ENCODE measurements at places on chromosomes 12 and 14.

GRCh38 chr12:98224584-98225221, 290.7 kb upstream of the TMPO start:
- DNase-seq, result no peak

GRCh38 chr12:52284562-52285171, 6.7 kb downstream of the KRT81 start:
- DNase-seq, result no peak

DNA sequence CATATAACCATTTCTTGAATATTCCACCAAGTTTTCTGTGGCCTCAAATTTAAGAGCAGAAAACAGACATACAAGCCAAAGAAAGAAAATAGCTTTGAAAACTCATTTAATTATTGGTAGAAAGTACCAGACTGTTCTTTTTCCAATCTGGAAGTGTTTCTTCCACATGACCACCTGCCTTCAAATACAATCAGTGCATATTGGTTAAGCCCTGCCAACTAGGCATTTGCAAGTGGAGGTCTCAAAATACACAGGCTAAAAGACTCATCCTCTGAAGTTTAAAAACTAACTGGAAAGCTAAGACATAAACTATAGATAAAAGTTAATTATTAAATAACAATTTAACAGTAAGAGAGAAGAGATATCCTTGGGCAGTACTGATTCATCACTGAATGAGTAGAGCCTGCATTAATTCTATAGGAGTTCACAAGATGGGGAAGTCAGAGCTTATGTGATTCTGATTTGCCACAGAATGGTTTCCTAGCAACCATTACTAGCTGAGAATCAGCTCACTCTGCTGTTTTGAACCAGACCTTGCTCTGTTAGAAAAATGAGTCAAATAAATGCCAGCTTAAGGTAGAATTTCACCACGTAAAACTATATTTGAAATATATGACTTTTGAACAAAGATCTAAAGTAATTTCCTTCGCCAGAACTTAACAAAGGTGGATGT, 433.8 kb downstream of the FUT8 start:
- DNase-seq, result peak; percentile 27

- DNase-seq, result no peak
These were observed 210.3 kb downstream of the GLT1D1 start for GRCh38 chr12:129063600-129063999.

DNA sequence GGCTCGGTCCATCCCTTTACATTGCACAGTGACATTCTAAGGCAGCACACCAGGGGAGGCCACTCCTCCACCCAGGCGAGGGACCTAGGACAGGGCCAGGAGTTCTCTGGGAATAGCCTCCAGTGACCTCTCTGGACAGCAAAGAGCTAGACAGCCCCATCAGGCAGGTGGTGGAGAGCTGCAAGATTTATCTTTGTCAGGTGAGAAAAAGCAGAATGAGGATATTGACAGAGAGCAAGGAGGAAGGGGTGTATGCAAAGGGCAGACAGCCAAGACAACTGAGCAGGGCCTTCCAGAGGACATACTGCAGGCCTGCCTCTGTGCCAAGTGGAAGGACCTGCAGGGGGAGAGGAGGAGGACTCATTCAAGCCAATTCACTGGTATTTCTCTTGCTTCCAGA, 112.4 kb upstream of the MAX start:
- no peak for DNase-seq

- no peak for DNase-seq
These were observed 53.4 kb downstream of the PLCZ1 start for GRCh38 chr12:18684430-18684829.

- no peak for DNase-seq
These were observed 999 bp upstream of the DCAF4 start for GRCh38 chr14:72925171-72925759.

- no peak for DNase-seq
These were observed 15.8 kb upstream of the PPP4R4 start for GRCh38 chr14:94158239-94158883.

DNA sequence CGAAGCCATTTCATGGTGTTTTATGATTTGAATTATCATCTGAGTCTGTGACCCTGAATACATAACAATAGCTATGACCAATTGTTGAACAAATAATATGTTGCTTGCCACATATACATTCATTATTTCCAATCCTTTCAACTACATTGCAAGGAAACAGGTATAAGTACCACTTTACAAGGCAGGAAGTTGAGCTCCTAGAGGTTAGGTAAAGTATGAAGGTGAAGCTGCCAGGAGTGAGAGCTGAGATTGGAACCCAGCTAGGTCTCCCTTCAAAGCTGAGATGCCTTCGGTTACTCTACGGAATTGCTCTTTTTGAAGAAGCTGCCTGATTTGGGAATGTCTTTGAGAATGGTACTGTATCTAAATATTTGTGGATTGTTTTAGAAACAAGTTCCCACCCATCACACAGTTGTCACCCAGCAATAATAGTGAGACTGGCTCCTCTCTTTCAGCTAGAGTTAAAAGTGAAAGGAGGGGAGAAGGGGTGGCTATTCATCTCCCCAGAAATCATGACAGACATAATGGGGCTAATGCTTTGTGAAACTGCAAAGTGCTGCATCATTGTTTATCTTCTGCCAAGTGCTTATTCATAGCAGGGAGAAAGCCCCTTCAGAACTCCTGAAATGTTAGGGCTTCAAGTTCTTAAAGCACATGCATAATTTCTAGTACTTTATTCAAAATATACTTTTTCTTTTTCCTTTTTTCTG, 75.9 kb upstream of the AMIGO2 start:
- peak; percentile 79 for DNase-seq

GRCh38 chr12:15289192-15289591, 33.1 kb upstream of the PTPRO start:
- no peak for DNase-seq

DNA sequence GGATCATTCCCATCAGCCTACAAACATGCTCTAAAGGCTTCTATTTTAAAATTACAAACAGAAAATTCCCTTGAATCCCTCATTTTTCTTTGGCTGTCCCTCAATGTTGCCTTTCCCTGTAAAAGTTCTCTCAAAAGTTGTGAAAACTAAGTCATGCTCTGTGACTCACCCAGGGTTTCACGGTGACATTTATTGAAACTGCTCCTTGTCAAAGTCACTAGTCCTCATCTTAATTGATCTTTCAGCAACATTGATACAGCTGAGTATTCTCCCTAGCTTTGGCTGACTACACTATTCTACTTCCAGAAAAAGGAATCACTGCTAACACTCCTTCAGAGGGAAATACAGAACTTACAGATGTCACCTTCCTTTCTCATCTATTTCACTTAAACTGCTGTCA, 65.7 kb downstream of the ASCL4 start:
- DNase-seq, result no peak
